ENCODE measurements at places on chromosomes 1 and 21.

DNA sequence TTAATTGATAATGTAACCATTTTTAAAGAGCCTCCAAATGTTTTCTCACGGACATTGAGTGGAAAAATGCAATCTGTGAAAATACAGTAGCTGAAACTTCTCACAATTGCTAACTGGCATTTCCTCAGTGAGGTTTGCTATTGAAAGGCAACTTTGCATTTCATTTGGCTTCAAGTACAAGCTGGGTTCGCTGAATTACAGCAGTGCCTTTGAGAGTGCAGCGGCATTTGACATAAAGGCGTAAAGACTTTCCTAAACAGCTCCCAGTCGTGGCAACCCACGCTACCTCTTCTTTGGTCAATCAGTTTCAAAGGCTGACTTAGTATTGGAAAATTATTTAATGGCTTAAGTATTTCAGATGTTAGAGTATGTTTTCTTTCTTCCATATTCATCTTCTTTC, 39.3 kb upstream of the ZBTB18 start:
- DNase-seq = no peak

DNA sequence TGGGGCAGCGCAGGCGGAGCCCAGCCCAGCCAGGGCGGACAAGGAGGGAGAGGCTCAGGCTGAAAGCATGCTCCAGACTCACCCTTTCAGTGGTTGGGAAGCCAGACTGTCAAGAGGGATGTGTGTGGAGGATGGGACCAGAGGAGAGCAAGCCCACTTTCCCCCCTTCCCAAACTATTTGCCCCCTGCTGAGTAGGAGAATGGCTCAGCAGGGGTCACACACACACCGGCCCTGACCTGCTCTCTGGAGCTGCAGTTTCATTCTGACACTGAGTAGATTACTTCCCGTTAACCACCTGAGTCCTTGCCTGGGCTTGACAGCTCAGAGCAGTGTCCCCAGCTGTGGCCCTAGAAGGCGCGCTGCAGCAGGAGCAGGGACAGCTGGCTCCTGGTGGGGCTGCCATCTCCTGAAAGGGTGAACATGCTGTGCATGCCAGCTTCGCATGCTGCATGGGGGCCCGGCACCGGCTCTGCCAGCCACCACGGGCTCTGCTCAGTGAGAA, 51.6 kb upstream of the CNTN2 start:
- peak; percentile 16 for DNase-seq

GRCh38 chr1:162753998-162754585, 36.4 kb upstream of the HSD17B7 start:
- DNase-seq = no peak

DNA sequence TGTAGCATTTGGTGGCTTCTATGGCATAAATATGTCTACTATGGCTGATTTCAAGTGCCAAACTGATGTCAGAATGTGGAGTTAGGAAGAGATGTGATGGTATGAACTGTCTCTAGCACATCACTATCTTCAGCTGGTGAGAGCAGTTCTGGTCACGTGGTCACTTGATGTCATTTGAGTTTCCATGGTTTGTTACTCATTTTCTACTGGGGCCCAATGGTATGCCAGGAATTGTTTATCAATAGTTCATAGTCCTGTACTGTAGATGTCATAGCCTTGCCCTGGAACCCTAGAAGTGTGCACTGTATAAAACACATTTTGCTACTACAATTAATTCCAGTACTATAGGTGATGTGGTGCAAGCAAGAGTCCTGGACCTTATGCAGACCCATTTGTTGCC, 153.7 kb downstream of the PDE4B start:
- DNase-seq = no peak

- no peak for DNase-seq
Measured at GRCh38 chr1:33436557-33437285, 5.8 kb upstream of the PHC2 start.

DNA sequence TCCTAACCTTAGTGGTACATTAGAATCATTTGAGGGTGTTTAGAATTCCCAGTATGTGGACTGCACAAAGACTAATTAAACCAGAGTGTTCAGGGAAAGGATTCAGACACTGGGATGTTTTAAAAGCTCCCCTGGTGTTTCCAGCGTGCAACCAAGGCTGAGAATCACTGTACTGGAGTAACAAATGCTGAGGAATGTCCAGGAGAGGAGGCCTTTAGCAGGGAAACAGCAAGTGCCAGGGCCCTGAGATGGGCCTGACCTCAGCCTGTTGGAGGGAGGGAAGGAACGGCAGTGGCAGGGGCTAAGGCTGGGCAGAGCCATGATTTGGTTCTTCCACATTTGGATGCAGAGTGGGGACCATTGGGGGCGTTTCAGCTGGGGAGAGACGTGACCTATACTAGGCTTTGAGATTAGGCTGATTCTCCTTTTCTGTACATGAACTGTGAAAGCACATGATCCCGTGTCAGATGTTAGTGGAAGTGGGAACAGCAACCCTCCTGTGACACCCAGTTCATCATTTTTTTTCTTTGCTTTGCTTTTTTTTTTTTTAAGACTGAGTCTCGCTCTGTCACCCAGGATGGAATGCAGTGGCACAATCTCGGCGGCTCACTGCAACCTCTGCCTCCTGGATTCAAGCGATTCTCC, 49.3 kb downstream of the KANK4 start:
- no peak for DNase-seq

- no peak for DNase-seq
Measured at GRCh38 chr1:15260418-15261154, 13.6 kb downstream of the FHAD1 start.
